ENCODE measurements at places on chromosomes 11 and 22.
A peak's percentile ranks its signal among the peaks of the same experiment; 100 is the strongest.

- no peak for DNase-seq
Measured at GRCh38 chr22:30680991-30681770, 13.5 kb upstream of the OSBP2 start.

DNA sequence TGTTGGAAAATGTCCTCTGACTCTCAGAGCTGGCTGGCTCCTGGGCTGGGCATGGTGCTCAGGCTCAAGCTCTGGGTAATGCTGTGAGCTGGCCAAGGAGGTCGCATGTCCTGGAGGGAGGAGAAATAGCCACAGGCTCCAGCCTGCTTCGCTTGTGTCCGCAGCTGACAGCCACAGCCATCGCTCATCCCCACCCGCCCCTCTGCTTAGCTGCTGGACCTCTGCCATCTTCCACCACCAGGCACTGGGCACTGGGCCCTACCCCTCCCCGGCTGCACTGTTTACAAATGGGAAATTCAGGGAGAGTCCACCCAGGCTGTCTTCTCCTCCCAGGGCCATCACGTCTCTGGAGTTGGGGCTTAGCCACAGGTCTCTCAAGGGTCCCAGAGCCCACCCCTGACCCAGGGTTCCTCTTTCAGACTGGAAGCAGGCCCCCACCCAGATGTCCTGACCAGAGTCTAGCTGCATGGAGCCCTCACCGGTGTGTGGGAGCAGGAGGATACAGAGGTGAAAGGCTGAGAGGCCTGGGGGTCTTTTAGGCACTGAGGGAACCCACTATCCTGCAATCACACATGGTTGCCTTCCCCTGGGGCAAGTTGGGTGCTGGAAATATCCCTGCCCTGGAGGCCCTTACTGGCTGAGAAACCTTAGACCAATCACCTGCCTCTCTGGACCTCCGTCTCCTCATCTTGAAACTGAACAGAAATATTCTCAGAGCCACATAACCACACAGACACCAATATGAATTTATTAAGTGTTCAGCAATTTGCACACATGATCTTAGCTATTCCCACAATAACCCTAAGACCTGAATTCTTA, 62.7 kb downstream of the CD82 start:
- DNase-seq: peak; percentile 17

GRCh38 chr11:65478388-65479183, 20.3 kb upstream of the MALAT1 start:
- DNase-seq: no peak

DNA sequence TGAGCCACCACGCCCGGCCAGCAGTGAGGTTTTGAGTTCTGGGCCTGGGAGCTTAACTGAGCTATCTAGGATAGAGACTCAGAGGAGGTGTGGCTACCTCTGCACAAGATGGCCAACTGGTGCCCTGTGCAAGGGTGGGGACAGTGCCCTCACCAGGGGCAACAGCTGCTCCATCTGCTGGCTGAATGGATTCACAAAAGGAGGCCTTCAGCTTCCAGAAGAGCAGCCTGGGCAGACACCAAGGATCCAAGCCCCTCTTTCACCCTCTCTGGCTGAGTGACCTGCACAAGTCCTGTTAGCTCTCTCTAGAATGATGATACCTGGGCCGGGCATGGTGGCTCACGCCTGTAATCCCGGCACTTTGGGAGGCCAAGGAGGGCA, 33.5 kb upstream of the BAIAP2L2 start:
- DNase-seq: no peak

DNA sequence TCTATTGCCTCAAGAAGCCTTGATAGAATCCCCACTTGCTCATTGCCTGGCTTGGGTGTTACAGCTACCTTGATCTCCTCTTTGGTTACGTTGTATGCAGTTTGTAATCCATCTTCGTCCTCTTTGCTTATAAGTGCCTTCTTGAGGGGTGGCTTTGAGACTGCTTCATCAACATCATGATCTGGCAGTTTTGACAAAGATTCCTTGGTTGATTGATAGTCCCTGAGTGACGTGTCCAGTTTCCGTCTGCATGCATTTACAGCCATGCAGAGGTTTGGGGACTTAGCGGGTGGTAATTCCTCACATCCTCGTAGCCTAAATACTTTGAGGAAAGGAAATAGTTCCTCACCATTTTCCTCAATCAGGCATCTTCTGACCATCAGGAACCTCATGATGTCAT, 23.1 kb downstream of the NEU3 start:
- DNase-seq: no peak

- DNase-seq: no peak
Measured at GRCh38 chr22:25039754-25040153, 87.2 kb downstream of the KIAA1671 start.

- DNase-seq: no peak
Measured at GRCh38 chr11:25615069-25615468, 716.9 kb upstream of the ANO3 start.

- DNase-seq: no peak
Measured at GRCh38 chr11:19646308-19646707, 66.3 kb upstream of the NAV2 start.

- peak; percentile 31 for DNase-seq
Measured at GRCh38 chr11:92131289-92131865, 93.2 kb upstream of the FAT3 start.

- no peak for DNase-seq
Measured at GRCh38 chr11:14578541-14578956, 58.4 kb upstream of the PSMA1 start.

DNA sequence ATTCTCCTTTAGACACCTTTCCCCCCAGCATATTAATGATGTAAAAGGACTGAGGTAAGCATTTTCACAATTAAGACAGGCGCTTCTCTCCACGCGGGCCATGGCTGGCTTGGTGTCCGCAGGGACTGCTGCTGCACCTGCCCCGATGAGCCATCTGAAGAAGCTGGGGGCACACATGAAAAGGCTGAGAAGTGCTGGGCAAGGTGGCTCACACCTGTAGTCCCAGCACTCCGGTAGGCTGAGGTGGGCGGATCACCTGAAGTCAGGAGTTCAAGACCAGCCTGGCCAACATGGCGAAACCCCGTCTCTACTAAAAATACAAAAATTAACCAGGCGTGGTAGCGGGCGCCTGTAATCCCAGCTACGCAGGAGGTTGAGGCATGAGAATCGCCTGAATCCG, 21.3 kb downstream of the KRTAP5-6 start:
- DNase-seq: no peak

GRCh38 chr22:43473441-43473840, 61.6 kb downstream of the MPPED1 start:
- DNase-seq: no peak

GRCh38 chr11:20909995-20910726, 240.8 kb downstream of the NELL1 start:
- DNase-seq: no peak

DNA sequence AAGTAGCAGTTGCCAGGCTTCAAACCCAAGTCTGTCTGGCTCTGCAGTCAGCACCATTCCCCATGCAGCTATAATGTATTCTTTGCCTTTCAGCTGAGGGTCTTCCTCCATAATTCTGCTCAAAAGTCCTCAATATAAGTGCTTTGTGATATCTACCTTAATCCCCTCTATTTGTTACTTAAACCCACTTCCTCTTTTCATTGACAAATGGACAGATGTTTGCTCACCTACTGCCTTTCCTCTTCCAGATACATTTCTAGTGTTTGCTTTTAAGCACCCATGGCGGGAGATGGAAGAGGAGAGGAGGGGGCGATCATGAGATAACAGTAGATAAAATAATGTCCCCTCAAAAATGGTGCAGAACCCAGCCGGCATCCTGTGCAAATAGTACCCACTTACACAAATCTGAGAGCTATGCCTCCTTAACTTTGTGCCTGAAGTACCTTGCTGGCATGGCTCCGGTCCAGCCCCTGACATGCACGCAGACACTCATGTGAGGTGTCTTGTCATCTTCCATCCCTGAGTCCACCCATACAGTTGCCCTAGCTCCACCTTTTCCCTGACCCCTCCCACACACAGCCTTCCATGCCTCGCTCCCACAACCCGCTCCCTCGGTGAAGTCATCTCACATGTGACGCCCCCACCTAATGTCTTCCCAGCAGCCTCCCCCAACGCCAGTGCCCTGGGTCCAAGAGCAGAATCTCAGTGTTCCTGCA, 109.6 kb downstream of the TRIM29 start:
- DNase-seq: no peak

DNA sequence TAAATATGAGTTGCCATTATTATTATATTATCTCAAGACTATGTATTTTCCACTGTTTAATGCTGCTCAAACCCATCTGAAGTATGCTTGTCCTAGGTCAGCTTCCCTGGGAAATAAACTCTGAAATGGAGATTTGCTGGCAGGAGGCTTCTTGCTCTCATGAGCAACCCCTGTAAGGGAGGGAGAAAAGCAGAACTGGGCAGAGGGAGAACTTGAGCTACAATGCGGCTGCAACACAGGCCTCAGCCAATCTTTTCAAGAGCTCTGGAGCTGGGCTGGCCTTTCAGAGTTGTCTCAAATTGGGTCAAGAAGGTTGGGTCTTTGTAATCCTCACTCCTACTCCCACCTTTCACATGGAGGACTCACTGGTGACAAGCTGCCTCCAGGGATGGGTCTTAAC, 412.6 kb downstream of the TENM4 start:
- DNase-seq: no peak

GRCh38 chr22:38244106-38244505, 28.7 kb downstream of the TMEM184B start:
- no peak for DNase-seq

DNA sequence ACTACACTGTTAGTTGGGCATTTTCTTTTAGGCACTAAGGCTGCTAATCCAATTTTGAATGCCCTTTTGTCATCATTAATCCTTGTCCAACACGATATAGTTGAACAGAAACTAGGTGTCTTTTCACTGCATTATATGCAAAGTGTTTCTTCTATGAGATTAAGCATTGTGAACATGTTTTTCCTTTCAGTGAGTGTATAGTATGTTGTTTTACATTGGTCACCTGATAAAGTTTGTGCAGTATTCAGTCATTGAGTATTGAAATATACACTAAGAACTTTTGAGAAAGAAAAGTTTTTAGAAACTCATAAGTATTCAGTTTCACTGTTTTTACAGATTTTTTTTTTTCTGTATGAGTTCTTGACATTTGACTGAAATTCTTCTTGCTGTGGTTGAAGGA, 59.0 kb downstream of the ZC3H12C start:
- DNase-seq: no peak

DNA sequence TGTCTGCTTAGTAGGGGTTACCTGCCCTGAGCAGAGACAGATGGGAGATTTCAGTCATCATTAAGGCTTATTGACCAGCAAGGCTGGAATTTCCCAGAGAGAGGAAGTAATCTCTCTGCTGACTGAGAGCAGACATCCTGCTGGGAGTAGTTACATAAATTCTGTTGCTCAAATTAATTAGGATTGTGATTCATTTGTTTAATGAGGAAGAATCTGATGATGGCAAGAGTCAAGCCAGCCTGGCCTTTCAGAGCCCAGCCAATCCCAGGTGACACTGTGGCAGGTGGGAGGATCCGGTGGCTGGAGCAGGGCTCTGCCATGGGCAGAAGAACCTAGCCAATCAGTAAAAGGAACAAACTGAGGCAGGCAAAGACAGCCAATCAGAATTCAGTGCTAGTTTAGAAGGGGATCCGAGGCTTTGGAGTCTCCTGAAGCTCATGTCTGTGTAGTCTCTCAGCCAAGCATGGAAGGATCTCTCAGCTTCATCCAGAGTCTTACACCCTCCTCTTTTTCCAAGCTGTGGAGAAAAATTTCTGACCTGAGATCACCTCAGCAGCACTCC, 61.2 kb upstream of the CHST1 start:
- no peak for DNase-seq

GRCh38 chr11:45017329-45017728, 66.6 kb upstream of the TP53I11 start:
- no peak for DNase-seq

DNA sequence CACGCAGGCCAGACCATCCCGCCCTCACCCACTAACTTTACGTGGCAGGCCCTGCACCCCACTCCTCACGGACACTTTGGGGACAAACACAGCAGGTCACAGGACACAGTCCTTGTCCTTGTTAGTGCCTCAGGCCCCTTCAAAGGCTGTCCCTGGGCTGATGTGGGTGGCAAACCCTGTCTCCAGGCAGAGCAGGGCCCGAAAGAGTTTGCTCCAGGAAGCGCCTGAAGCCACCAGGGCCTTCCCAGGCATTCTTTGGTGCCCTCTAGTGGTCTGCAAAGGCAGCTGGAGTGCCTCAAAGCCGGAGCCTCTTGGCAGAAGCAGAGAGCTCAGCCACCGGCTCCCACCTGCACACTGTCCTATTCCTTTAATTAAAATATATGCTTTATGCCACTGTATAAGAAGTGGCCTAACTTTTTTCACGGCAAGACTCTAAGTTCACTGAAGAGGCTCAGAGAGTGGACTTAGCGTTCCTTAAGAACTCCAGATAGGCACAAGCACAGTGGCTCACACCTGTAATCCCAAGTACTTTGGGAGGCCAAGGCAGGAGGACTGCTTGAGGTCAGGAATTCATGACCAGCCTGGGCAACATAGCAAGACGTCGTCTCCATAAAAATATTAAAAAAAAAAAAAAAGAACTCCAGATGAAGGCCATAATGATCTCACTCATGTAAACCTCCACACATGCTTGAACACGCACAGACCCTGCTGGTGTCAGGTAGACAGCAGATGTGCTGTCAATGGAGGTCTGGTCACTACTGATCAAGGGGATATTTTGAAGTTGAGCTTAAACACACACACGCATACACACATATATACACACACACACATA, 11.1 kb downstream of the TXN2 start:
- peak; percentile 73 for DNase-seq

DNA sequence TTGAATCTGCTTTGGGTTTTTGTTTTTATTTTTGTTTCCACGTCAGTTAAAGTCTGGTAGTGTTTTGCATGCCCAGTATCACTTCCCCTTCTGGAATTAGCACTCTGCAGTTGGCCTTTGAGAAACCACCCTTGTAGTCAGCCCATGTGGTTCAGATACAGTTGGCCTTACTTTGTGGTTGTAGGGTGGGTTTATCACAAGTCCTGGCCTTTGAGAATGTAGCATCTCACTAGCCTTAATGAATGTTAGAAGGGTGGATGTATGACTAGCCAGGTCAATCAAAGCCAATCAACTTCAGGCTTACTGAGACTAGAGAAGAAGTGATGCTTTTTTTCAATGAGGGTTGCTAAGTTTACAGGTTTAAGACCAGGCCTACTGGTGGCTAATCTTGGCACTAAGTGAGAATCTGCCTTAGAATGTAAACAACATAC, 19.8 kb downstream of the ARL14EP start:
- no peak for DNase-seq

DNA sequence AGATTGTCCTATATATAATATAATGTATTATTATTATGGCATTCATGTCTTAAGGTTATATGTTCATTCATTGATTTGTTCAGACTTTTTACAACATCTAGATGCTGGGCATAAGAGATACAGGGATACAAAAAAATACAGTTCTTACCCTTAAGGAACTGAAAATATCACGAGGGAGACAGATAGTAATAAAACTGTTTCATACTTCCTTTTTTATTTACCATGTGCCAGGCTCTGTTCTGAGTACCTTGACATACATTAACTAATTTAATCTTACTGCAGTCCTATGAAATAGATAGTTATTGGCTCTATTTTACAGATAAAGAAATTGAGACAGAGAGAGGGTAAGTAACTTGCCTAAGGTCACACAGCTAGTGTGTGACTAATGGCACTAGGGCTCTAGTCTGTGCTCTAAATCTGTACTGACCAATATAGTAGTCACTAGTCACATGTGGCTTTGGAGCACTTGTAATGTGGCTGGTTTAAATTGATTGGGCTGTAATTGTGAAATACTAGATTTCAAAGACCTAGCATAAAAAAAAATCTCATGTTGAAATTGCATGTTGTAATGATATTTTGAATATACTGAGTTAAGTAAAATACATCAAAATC, 21.3 kb downstream of the TRIM44 start:
- no peak for DNase-seq

- DNase-seq: no peak
Measured at GRCh38 chr11:121716060-121716459, 263.3 kb upstream of the SORL1-AS1 start.

GRCh38 chr11:2791139-2791520, 91.3 kb upstream of the KCNQ1OT1 start:
- no peak for DNase-seq

All from GM04504 (cell line).